ENCODE measurements at places on chromosomes 6 and 20.
A peak's percentile ranks its signal among the peaks of the same experiment; 100 is the strongest.

GRCh38 chr6:118146584-118146983 is 239.5 kb downstream of the SLC35F1 start:
- peak; percentile 4 for DNase-seq

GRCh38 chr6:16243055-16243454 is 4.7 kb downstream of the GMPR start:
- DNase-seq, result peak; percentile 92

GRCh38 chr6:134698228-134698627 is 251.7 kb downstream of the ALDH8A1 start:
- no peak for DNase-seq

DNA sequence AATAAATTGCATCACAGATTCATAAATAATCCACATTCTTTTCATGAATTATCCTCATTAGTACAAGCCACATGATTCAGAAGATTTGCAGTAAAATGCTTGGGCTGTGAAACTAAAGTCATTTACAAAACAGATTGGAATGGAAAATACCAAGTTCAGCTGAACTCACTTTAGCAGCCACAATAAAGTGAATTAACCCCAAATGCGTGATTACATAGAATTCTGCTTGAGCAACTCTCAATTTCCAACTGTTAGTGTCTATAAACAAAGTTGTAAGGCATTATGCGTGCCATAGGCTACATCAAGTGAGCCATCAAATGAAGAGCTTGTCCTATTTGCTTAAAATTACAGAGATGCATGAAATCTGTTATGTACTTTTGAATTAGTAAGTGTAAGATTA is 60.4 kb upstream of the GFRAL start:
- DNase-seq, result no peak

DNA sequence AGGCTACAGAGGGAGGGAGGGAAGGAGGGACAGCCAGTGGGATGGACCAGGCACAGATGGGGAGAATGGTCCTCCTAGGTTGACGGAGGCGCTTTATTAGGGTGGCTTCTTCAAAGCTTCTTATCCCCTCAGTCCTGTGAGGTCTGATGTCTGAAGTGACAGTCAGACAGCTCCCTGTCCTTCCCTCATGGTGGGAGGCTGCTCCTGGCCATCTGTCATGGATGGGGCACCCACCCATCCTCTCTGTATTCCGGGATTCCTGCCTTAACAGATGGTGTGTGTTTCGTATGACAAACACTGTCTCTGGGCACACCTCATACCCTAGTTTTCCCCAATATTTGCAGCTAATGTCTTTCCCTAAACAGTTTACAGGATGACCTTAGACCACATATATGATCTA is 7.9 kb downstream of the RIN2 start:
- DNase-seq, result no peak

DNA sequence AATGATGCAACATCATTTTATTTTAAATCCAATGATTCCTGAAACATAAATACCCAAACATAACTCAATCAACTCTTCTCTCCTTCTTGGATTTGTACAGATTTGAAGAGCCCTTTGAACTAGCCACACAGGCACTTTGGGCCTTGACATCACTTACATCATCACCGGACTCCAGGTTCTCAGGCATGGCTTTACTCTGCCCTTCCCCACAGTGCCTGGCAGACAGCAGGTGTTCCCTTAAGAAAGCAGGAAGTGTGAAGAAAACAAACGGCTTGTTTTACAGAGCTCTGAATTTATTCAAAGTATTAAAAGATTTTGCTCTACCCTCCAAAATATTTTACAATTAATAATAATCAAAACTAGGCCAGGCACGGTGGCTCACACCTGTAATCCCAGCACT is 54.8 kb upstream of the GCM1 start:
- DNase-seq, result no peak

- DNase-seq, result no peak
Observed at GRCh38 chr6:105794239-105794638, 291.9 kb upstream of the PRDM1 start.

GRCh38 chr20:50304501-50304856 is 113.8 kb downstream of the CEBPB start:
- peak; percentile 96 for DNase-seq

DNA sequence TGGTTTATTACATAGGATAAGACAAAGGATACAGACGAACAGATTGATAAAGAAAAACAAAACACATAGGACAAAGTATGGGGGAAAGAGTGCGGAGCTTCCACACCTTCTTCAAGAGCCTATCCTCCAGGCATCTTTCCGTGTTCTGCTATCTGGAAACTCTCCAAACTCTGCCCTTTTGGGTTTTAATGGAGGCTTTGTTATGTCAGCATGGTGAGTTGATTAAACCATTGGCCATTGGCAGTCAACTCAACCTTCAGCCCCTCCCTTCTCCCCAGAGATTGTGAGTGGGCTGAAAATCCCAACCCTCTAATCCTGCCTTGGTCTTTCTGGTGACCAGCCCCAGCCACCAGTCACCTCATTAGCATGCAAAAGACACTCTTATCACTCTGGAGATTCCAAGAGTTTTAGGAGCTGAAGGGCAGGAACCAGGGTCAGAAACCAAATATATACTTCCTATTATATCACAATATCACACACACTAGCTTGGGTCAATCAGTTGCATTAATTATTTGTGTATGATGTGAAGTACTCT is 23.8 kb downstream of the HLA-DOB start:
- DNase-seq, result no peak

DNA sequence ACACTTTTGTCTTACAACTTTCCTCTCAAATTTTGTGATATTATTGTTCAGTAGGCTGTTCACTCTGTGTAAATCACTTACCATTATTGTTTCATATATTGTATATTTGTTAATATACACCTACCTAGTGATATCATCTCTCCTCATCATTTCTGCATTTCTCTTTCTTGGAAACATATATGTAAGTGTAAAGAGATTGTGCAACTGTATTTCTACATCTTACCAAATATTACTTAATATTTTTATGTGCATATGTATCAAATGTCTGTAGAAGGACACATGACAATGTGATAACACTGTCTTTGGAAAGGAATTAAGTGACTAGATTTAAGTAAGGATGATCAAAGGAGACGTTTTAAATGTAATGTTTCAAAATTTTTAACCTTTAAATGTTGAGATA is 30.2 kb downstream of the ZNF322 start:
- no peak for DNase-seq

DNA sequence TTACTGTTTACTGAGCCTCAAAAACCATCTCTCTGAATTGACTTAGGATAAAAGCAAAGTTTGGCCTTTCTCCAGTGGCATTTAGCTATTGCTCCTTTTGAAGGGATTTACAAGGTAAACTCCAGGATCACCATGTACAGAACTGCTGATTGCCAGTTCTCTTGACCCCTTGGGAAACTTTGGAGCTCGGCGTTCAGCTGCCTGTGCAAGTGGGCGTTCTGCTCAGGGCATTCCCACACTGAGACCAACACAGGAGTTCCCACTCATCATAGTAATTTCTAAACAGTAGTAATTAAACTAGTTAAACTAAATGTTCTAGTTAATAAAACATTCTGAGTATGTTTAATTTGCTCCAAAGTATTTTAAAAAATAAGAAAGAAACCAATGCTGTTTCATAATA is 14.9 kb downstream of the KCNQ5 start:
- DNase-seq, result no peak

DNA sequence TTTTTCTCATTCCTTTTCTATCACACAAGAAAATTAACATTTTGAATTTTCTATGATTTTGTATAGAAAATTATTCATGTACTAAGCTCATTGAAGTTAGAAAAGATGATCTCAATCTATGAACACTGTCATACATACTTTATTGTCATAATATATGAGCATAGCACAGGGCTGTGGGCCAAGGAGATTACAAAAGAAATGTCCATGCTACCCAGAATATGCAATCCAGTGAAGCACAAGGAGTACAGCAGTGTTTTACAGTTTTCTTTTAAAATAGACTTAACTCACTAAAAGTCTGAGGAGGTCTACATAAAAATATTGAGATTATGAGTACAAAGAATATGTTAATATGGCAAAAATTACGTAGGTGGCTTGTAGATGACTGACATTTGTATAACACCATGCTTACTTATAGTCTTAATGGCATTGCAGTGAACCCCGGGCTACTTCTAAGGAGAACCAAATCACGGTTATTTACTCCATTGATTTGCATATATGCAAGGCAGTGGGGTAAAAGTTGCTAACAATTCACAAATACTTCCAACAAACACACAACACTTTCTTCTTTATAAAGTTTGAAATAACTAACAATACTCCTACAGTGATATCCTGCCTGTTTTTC is 257.1 kb downstream of the BCKDHB start:
- no peak for DNase-seq
